ENCODE measurements at places on chromosomes 16 and 17.

- DNase-seq = peak; percentile 75
Observed at GRCh38 chr17:46002311-46002972, 3.4 kb downstream of the STH start.

GRCh38 chr17:47820033-47820789 lies 1.4 kb downstream of the OSBPL7 start:
- DNase-seq = no peak

DNA sequence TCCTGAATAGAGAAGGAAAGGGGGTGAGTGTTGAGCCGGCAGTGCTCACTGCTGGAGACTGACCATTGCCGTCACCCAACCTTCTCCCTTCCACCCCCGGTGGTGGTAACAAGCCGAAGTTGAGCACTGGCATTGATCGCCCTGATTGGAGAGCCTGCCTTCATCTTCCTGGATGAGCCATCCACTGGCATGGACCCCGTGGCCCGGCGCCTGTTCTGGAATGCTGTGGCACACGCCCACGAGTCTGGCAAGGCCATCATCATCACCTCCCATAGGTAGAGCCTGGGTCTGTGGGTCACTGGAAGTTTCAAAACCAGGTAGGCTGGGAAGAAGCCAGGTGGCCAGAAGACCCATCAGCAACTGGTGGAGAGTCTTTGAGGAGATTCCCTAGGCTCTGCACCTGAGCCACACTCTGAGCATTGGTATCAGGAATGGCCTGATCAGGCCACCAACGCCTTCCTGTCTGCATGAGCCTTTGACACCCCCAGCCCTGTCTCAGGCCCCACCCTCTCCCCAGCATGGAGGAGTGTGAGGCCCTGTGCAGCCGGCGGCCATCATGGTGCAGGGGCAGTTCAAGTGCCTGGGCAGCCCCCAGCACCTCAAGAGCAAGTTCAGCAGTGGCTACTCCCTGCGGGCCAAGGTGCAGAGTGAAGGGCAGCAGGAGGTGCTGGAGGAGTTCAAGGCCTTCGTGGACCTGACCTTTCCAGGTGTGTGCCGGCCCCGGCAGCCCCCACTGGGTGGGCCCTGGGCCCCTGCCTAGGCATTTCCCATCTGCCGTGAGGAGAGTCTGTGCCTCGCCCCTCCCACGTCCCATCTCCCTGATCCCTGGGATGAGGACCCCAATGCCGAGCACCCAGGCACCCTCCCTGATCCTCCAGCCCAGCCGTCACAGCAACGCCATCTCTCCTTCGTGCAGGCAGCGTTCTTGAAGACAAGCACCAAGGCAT lies 4.9 kb upstream of the CCNF start:
- DNase-seq = no peak

- no peak for DNase-seq
Observed at GRCh38 chr17:4006165-4006589, 41.9 kb upstream of the ATP2A3 start.

DNA sequence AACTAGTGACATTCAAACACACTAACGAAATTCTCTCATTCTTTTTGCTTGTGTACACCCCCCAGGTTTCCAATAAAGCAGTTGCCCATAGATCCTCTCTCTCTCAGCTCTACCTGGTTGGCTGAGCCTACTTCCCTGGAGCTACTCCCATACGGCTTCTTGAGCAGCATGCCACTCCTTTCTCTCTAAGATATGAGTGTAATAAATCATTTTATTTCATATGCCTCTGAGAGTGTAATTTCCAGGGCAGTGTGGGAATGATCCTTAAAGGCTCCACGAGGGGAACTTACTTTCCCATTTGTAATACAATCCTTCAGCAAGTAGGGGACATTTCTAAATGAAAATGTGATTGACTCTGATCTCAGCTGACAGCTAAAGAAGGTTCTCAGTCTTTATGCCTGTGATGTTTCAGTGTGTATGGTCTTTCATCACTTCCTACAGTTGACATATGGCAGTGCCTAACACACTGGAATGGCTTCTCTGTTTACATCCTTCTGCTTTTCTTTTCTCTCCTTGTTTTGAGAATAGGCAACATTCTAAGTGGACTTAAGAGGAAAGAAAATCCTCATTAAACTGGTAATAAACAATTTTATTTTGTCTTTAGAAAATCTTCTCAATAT lies 1194.3 kb upstream of the CDH8 start:
- DNase-seq = no peak

GRCh38 chr17:7841915-7842379 lies 7.9 kb downstream of the KDM6B start:
- peak; percentile 90 for DNase-seq

DNA sequence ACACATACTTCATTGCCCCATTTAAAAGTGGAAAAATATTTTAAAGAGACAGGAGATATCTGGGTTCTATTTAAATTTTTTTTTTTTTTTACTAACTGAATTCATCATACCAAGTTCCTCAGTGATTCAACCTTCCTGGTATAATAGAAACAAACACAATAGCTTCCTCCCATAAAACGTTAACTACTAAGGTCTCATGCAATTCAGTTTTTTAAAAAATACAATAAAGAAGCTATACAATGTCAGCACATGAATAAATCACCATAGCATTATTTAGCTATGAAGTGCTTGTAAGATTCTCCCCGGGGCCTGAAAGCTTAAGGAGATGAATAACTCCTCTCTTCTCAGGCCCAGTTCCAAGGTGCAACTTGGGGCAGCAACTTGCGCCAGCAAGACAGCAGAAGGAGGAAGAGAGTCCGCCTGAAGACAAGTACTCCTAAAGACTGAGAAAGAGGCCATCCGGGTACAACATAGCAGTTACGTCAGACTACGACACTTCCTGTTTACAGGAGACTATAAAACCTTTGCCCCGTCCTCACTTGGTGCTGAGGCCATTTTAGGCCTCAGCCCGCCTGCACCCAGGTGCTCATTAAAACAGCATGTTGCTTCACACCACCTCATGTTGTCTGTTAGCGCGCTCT lies 81.5 kb downstream of the MYO1D start:
- DNase-seq = no peak

- no peak for DNase-seq
Observed at GRCh38 chr17:49555495-49556222, 20.0 kb upstream of the NXPH3 start.

DNA sequence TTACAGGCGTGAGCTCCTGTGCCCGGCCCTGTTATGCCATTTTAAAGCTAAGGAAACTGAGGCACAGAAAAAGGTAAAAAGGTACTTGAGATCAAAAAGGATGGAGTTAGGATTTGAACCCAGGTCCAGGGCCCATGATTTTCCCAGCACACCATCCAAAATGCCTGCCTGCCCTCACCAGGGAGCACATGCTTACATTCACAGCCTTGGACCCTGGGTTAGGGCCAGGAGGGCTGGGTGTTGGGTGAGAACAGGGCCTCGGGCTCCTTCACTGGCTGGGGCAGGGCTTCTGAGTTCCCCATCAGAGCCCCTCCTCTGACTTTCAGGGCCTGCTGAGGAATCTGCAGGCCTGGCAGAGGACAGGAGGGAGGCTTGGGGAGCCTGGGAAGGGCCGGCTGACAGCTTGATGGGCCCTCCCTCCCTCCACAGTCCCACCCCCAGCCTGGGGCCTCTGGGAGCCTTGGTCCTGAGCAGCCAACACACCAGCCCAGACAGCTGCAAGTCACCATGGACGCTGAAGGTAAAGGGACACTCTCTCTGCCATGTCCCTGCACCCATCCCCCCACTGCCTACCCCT lies at the start of gene QPRT:
Gene QPRT (plus strand): TSS at position 490 of the 577 bp plus-strand sequence. CDS start 18 bp downstream, at position 508.
- no peak for DNase-seq

All from activated naive CD8-positive, alpha-beta T cell treated with anti-CD3 and anti-CD28 coated beads, Interleukin-2, amount 50 U/mL, for 24 hours (primary cell).